Natural killer cell treated with Interleukin-12 subunit alpha and Interleukin-12 subunit beta and Interleukin-15 and Interleukin-18, amount 100 ng/mL, for 72 hours (primary cell): ENCODE measurements at places on chromosomes 2 and 18. TPM values are rescaled to one million over a fixed set of nuclear protein-coding genes. Genes with fewer than 3 reads are reported as not detected.

GRCh38 chr18:52716973-52717372 lies 377.0 kb downstream of the DCC start:
- no peaks in the 10 kb centered on the region for H3K36me3 ChIP-seq
- no peaks in the 10 kb centered on the region for H3K27me3 ChIP-seq
- no peaks in the 10 kb centered on the region for H3K4me1 ChIP-seq
- no peak overlapping the region for H3K27ac ChIP-seq
- DNase-seq = no peak

DNA sequence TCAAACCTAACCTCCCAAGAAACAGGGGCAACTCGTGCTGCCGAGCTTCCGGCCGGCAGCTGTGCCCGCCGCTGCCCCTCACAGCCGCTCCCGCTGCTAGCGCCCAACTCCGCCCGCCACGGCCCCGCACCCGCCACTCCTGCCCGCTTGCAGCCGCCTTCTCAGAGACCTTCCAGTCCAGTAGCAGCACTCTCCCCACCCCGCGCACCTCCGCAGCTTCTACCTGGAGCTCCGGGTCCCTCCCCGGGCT lies 722 bp upstream of the C2orf15 start:
- no peak for DNase-seq
- peaks cover 12% of the 10 kb centered on the region for H3K4me1 ChIP-seq
- peak overlapping the region; percentile 99 for H3K4me3 ChIP-seq
- no peaks in the 10 kb centered on the region for H3K27me3 ChIP-seq

DNA sequence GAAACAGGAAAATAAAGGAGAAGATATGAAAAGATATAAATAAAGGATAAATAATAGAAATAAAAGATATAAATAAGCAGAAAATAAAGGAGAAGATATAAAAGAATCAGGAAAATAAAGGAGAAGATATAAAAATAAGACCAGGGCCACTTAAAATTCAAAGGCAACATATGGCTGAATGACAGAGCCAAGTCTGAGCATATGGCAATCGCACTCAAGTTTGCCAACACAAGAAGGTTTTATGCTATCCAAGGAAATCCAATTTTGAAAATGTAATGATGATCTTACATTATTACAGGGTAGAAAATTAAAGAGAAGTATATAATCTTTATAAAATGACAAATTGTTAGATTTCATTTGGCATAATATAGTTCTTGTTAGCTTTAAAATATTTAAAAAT lies 33.6 kb downstream of the USP40 start:
- H3K4me3 ChIP-seq = no peak overlapping the region
- H3K36me3 ChIP-seq = peaks cover 6% of the 10 kb centered on the region
- DNase-seq = no peak
- H3K4me1 ChIP-seq = no peaks in the 10 kb centered on the region
- no peak overlapping the region for H3K27ac ChIP-seq

CFAP210 gene
- total RNA-seq = 0.59 TPM

DNA sequence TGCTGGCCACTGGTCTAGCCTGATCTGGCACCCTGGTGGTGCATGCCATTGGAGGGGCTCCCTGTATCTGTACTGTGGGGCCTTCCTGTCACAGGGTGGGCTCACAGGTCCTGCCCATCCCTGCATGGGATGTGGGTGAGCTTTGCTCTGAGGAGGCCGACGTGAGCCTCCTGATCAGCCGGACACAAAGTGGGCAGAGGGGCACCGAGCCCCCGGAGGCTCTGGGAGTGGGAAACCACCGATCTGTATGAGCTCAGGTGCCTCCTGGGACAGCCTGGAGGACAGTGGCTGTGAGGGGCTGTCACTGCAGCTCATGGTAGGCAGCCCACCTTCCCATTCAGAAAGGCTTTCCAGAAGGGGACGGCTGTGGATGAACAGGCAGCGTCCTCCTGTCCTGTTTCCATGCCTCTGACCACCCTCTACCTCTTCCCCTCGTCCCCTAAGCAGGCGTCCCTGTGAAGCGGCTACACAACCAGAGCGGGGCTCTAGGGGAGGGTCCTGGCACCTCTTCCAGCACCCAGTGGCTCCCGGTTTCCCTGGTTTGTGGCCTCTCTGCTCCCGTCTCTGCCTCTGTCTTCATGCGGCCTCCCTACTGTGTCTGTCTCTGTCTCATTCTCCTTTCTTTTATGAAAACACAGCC lies 112.5 kb upstream of the OTOS start:
- no peak for DNase-seq
- no peak overlapping the region for H3K4me3 ChIP-seq
- H3K36me3 ChIP-seq = no peaks in the 10 kb centered on the region
- H3K27ac ChIP-seq = no peak overlapping the region

FSHR gene
- not detected for total RNA-seq

ARHGAP15 gene
- 80.6 TPM for total RNA-seq

- no peak for DNase-seq
- peaks cover 3% of the 10 kb centered on the region for H3K4me1 ChIP-seq
- H3K4me3 ChIP-seq = no peak within 1 kb of the TSS
- no peaks in the 10 kb centered on the region for H3K36me3 ChIP-seq
- H3K27me3 ChIP-seq = no peaks in the 10 kb centered on the region
- no peak within 1 kb of the TSS for H3K27ac ChIP-seq
Measured at GRCh38 chr2:233032551-233033320, at the start of gene NEU2. TSS of gene NEU2 (plus strand) at chr2:233032672. CDS start at chr2:233032672, 0 bp downstream.

DNA sequence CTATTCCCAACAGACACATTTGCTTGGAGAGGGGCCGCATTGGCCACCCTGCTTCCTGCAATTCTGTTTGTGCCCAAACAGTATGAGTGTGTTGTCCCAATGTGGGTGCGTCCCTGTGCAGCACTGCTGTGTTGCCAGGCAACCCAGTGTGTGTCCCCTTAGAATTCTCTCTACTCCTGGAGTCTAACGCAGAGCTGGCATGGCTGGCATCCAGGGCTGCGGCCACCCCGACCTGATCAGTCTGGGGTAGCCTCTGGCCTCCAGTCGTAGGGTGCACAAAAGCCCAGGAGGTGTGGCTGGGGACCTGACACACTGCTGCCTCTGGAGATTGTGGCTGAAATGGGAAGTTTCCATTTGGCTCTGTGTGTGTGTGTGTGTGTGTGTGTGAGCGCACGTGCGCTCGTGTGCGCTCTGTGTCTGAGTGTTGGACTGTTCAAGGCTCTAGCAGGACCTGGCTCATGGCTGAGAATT lies 48.0 kb downstream of the TEX44 start:
- DNase-seq = no peak
- no peak overlapping the region for H3K4me3 ChIP-seq
- no peak overlapping the region for H3K27ac ChIP-seq
- peaks cover 7% of the 10 kb centered on the region for H3K4me1 ChIP-seq

DNA sequence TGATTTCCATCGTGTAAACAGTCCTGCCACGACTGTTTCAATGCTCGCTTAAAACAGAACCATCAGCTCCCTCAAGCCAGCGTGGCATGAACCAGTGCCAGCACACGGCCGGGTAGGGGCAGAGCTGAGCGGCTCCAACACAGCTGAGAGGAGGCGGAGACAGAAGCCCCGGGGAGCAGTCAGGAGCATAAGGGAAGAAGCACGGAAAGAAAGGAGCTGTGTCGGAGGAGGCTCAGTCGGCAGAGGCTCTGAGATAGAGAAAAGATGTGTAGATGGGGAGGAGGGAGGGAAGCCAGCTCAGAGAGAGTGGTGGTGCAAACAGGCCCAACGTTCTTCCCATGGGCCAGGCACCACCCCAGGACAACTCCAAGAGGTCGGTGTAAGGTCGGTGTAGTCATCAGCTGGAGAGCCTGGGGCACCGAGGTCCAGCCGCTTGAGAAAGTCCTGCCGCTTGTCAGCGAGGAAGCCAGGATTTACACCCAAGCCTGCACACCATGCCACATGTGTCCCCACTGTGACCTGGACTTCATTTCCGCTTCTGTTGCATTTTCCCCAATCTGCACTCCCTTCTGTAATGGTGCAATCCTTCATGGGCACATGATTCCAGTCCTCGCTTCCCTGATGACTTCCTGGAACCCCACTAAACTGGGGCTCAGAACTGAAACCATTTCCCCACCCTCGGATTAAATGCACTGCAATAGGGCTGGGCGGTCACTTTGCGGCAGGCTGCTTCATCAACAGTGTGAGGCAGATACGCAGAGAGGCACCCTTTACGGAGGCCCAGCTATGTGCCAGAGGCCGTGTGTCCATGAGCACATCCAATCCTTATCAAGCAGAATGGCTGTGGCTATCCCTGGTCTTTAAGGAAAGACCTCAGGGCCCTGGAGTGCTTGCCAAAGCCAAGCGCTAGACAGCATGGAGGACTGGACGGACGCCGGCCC lies 43.5 kb downstream of the CYP27C1 start:
- H3K27ac ChIP-seq = no peak overlapping the region
- H3K27me3 ChIP-seq = peaks cover 12% of the 10 kb centered on the region
- no peak for DNase-seq
- peaks cover 10% of the 10 kb centered on the region for H3K36me3 ChIP-seq
- H3K4me3 ChIP-seq = no peak overlapping the region

DNA sequence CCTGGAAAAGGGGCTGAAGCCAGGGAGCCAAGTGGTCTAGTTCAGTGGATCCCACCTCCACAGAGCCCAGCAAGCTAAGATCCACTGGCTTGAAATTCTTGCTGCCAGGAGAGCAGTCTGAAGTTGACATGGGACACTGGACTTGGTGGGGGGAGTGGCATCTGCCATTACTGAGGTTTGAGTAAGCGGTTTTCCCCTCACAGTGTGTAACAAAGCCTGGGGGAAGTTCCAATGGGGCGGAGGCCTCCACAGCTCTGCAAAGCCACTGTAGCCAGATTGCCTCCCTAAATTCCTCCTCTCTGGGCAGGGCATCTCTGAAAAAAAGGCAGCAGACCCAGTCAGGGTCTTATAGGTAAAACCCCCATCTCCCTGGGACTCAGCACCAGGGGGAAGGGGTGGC lies 144.4 kb downstream of the PTPRM start:
- no peaks in the 10 kb centered on the region for H3K4me1 ChIP-seq
- no peaks in the 10 kb centered on the region for H3K27me3 ChIP-seq
- DNase-seq = no peak
- peaks cover 26% of the 10 kb centered on the region for H3K36me3 ChIP-seq

CD8B2 gene
- 0.10 TPM for total RNA-seq

DNA sequence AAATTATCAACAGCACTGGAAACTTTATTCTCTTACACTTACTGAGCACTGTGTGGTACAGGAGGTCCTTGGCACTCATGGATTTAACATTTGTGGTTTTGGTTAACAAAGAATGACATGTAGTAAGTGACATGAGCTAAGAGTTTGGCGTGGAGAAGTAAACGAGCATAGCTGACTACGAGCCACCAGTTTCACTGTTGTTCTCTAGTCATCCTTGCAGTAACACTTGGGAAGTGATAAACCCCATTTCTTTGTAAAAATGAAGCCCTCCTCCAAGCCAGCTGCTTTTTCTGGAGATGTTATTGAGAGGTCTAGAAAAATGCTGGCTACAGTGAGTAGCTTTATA lies 32.7 kb downstream of the QPCT start:
- peaks cover 22% of the 10 kb centered on the region for H3K4me1 ChIP-seq
- no peaks in the 10 kb centered on the region for H3K36me3 ChIP-seq
- peak overlapping the region; percentile 40 for H3K27ac ChIP-seq
- DNase-seq = peak; percentile 67
- peaks cover 17% of the 10 kb centered on the region for H3K27me3 ChIP-seq

- no peaks in the 10 kb centered on the region for H3K36me3 ChIP-seq
- peak overlapping the region; percentile 73 for H3K4me3 ChIP-seq
- H3K27ac ChIP-seq = no peak overlapping the region
- DNase-seq = no peak
- peaks cover 29% of the 10 kb centered on the region for H3K27me3 ChIP-seq
Measured at GRCh38 chr18:36186461-36187192, 670 bp upstream of the MOCOS start.

LRRTM1 gene
- not detected for total RNA-seq

DNA sequence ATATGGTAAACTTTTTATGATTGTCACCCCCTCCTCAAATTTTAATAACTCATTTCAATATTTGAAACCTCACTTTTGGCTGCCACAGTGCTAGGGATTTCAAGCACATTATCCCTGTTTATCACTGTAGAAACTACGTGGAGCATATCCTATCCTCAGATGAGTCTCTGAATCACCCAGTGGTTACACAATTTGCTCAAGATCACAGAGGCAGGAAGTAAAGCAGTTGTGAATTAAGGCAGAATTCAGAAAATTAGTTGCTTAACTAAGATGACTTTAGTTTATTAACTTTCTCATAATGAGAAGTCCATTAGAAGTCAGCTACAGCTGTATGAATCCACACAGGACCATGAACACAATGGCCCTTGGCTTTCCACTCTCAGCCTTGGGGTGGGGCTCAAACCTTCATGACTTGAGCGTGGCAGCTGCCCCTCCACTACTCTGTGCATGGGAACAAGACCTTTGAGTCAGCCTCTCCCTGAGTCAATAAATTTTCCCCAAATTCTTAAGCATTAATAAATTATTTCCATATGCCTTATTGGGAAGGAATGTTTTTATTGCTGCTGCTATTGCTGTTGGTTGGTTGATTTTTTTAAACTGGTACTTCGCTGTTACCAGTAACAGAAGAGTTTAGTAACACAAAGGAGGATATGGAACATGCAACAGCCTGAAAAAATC lies 369.0 kb downstream of the CBLN2 start:
- no peaks in the 10 kb centered on the region for H3K27me3 ChIP-seq
- H3K36me3 ChIP-seq = peaks cover 12% of the 10 kb centered on the region
- H3K27ac ChIP-seq = no peak overlapping the region
- DNase-seq = no peak

GRCh38 chr2:17930773-17931172 lies 52.3 kb downstream of the KCNS3 start:
- H3K36me3 ChIP-seq = peaks cover 5% of the 10 kb centered on the region
- no peaks in the 10 kb centered on the region for H3K4me1 ChIP-seq
- H3K4me3 ChIP-seq = no peak overlapping the region
- H3K27ac ChIP-seq = no peak overlapping the region
- DNase-seq = no peak
- H3K27me3 ChIP-seq = no peaks in the 10 kb centered on the region

MAT2A gene
- 503 TPM for total RNA-seq

DNA sequence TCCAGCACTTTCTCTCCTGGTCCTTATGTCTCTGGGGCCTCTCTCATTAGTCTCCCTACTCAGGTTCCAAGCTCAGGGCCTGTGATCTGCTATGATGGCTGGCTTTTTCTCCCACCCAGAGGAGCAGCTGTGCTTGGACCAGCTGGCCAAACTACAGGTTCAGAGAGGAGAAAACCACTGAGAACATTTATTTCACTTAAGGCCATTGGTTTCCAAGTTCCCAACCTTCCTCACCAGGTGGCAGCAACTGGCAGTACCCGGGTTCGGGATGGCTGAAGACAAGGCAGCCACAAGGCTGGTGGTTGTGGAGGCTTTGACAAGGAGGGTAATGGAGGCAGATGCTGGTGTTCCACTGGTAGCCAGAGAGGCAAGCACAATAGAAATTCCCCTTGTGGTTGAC lies 29.9 kb upstream of the SELENOI start:
- no peak overlapping the region for H3K4me3 ChIP-seq
- no peak for DNase-seq
- H3K27me3 ChIP-seq = no peaks in the 10 kb centered on the region
- H3K27ac ChIP-seq = no peak overlapping the region
- H3K36me3 ChIP-seq = no peaks in the 10 kb centered on the region
- H3K4me1 ChIP-seq = no peaks in the 10 kb centered on the region

RBM43 gene
- total RNA-seq = 2.7 TPM

GRCh38 chr2:64699712-64700111 lies 46.0 kb upstream of the SERTAD2 start:
- no peaks in the 10 kb centered on the region for H3K36me3 ChIP-seq
- H3K4me3 ChIP-seq = peak overlapping the region; percentile 74
- no peaks in the 10 kb centered on the region for H3K27me3 ChIP-seq
- H3K4me1 ChIP-seq = peaks cover 44% of the 10 kb centered on the region
- DNase-seq = no peak
